Fibroblast of the aortic adventitia (primary cell): ENCODE measurements at places on chromosomes 5 and 9. TPM values are rescaled to one million over a fixed set of nuclear protein-coding genes. Genes with fewer than 3 reads are reported as not detected.

SPTLC1 gene
- total RNA-seq, result 51.5 and 119 TPM in 2 replicates

DNA sequence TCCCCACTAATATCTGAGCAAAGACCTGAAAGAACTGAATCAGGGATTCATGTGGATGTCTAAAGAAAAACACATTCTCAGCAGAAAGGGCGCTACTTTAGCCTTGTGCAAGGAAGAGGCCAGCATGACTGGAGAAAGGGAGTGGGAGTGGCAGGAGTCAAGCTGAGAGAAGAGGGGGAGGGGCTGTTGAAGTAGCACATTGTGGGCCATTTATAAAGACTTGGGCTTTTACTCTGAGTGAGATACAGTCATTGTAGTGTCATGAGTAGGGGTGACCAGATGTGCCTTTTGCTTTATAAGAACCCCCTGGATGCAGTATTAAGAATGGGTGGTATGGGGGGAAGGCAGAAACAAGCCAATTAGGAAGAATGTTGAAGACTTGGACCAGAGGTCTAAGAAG, 452.8 kb downstream of the ENC1 start:
- no peak for DNase-seq

MEF2C gene
- total RNA-seq, result 23.5 and 38.6 TPM in 2 replicates

NR6A1 gene
- total RNA-seq, result 1.2 TPM in 1 of 2 replicates, not detected in the other

- DNase-seq, result no peak
Observed at GRCh38 chr5:136141561-136141960, 8.9 kb downstream of the SMAD5 start.

- no peak for DNase-seq
Observed at GRCh38 chr5:95923918-95924544, 37.6 kb downstream of the ELL2 start.

DNA sequence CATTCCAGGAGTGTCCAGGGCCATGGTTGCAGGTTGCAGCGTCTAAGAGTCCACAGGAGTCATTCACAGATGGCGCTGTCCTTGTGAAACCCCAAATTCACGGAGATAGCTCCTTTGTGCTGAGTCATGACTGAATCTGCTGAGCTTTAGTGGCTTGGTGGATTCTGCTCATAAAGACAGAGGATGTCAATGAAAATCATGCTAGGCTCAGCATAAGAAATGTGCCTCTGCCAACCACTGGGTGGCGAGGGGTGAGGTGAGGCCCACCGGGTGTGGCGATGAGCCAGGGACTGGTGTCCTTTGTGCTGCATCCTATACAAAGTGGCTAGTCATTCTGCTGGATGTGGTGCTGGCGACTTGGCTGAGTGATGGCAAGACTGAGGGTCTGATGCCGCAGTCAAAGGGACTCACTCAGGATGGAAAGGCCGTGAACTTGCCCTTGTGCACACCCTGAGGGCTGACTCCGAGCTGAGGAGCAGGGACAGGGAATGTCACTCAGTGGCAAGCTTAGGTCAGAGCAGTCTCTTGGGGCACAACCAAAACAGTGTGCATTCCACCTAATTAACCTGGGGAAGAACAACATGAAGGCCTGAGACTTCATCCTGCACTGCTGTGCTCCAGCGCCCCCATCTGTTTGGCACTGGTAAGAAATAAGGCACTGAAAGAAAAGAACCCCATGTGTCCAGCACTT, 71.5 kb downstream of the DAP start:
- DNase-seq, result peak; percentile 23

DNA sequence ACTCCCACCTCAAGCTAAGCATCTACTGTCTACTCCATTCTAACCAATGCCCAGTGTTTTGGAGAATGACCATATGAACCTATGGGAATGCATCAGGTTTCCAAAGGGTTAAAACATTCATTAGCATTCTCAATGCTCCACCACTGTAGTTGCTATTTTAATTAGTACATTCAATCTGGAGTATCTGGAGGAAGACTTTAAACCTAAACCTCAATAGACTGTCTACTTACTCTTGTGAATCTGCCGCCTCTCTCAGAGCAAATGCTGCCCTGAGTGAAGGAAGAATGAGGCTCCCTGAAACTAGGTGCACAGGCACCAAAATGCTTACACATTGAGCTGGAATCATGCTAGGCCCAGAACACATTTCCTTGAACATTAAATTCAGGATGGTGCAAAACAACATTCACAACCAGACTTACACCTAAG, 2.0 kb downstream of the ENC1 start:
- no peak for DNase-seq

DNA sequence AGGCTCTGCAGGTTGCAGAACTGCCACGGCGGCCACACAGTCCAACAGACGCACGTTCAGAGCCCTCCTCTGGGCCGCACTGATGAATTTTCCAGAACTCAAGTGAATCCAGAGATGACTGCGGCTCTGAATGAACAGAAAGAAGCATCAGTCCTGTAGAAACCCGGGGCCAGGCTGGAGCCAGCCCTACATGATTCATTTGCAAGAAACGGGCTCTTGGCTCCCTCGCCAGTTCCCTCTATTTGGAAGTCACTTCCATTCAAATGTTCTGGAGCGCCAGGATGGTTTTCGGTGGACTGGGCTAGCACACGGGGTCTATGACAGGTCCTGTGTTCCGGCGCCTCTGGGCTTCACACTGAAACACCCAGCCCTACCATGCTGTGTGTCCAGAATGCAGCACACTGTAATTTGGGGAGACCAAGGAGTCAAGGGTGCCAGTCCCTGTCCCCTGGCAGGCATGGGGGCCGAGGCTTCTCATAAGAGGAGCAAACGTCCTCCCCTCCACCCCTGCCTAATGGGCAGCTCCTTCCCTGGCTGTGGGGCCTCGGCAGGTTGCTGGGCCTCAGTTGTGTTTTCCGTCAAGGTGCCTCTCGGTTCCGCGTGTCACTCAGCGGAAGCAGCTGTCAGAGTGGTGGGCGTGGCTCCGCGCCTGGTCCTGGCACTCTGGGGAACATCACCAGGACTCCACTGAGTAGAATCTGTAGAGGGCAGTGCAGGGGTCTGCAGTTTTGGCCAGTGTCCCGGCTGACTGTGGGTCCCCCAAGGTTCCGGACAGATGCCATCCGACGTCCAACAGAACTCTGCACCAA, 18.1 kb upstream of the COL5A1 start:
- no peak for DNase-seq

DIMT1 gene
- total RNA-seq, result 15.0 and 32.7 TPM in 2 replicates

DNA sequence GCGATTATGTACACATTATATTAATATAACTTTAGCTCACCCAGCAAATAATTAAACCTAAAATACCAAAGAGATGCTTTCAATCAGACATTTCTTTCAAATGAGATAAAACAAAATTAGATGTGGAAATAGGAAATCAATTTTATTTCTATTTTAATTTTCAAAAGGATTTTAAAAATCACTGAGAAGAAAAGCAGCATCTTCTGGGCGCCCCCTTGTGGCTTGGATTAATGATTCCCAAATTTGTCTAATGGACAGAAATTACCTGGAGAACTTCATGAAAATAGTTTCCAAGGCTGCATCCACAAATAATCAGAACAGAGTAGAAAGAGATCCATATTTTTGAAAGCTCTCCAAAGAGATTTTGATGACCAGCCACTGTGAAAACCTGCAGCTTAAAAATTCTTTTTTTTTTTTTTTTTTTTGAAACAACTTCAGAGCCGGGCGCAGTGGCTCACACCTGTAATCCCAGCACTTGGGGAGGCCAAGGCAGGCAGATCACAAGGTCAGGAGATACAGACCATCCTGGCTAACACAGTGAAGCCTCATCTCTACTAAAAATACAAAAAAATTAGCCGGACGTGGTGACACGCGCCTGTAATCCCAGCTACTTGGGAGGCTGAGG, 50.9 kb upstream of the CEMIP2 start:
- DNase-seq, result peak; percentile 61

- no peak for DNase-seq
Observed at GRCh38 chr5:80055491-80056170, 20.5 kb downstream of the THBS4 start.

GRCh38 chr9:99051406-99051805, 53.5 kb upstream of the TGFBR1 start:
- peak; percentile 63 for DNase-seq

- DNase-seq, result no peak
Observed at GRCh38 chr5:39235648-39236047, 16.3 kb upstream of the FYB1 start.

- DNase-seq, result no peak
Observed at GRCh38 chr5:40985501-40985900, 76.2 kb downstream of the C7 start.

DNA sequence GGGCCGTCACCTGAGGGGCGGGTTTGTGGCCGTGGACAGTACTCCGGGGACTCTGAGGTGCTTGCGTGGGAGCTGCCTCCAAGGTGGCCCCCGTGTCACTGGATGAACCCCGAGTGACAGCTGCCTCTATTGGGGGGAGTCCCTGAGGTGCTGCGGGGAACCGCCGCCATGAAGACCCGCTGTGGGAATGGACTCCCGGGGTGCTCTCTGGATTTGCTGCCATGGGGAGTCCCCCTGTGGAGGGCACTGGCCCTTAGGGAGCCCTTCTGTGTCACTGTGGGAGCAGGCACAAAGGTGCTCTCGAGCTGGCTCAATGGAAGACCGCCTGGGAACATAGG, 100.2 kb upstream of the CCL21 start:
- no peak for DNase-seq

- no peak for DNase-seq
Observed at GRCh38 chr5:158873104-158873503, 226.6 kb downstream of the EBF1 start.

DNA sequence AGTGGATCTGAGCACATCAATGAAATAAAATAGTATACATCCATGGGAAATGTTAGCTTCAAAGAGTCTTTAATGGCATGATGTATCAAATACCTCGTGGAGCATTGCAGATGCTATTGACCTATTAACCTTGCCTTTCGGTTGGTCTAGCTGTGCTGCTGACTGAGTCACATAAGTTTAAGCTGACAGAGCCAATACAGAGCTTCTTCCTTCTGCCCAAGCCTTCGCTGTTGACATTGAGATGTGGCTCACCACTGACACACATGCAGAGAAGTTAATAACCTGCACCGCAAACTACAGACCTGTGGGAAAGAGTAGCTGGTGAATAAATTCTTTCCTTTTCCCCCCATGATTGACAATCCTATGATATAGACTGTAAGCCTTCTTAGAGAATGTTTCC, 78.2 kb downstream of the LURAP1L start:
- DNase-seq, result no peak

DNA sequence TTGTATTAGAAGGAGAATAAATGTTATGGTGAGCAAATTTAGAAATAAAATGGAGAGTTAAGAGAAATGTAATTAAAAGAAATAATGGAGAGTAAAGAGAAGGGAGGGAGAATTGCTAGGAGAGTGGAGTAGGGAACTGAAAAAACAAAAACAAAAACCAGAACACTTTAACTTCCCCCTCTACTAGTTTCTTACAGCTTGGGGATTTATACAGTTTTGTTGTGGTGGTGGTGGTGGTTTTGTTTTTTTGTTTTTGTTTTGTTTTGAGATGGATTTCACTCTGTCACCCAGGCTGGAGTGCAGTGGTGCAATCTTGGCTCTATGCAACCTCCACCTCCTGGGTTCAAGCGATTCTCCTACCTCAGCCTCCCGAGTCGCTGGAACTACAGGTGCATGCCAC, 322.4 kb downstream of the TMEM167A start:
- no peak for DNase-seq

- DNase-seq, result no peak
Observed at GRCh38 chr5:73644385-73644963, 18.5 kb downstream of the ARHGEF28 start.
